ENCODE measurements at places on chromosomes 6 and 20.
A peak's percentile ranks its signal among the peaks of the same experiment; 100 is the strongest.

GRCh38 chr20:1576641-1577040 is 19.1 kb upstream of the SIRPD start:
- no peak for DNase-seq

DNA sequence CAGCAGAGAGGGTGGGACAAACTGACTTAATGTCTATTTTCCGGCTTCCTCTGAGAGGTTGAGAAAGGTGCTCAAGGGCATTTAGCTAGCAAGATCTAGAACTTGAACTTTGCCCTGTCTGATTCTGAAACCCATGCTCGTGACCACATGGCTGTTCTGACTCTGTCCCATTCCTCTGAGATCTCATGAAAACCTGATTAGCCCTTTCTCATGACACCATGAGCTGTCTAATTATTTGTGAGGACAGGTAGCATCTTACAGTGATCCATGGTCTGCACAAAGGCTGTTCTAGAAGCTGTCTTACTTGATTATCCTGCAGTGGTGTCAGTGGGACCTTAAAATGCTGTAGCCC is 89.6 kb upstream of the TOX2 start:
- no peak for DNase-seq

DNA sequence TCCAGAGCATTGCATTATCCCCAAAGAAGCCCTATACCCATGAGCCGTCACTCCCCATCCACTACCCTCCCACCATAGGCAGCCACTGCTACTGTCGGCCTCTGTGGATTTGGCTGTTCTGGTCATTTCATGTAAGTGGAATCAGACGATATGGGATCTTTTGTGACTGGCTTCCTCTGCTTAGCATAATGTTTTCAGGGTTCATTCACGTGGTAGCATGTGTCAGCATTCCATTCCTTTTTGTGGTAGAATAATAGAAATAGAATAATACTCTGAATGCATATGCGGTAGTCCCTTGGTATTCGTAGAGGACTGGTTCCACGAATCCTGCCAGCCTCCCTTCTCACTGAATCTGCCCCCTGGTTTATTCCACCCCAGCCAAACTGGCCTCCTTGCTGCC is 402.6 kb upstream of the SULF2 start:
- no peak for DNase-seq

- DNase-seq, result no peak
These were observed 11.4 kb downstream of the TEAD3 start for GRCh38 chr6:35485402-35485877.

DNA sequence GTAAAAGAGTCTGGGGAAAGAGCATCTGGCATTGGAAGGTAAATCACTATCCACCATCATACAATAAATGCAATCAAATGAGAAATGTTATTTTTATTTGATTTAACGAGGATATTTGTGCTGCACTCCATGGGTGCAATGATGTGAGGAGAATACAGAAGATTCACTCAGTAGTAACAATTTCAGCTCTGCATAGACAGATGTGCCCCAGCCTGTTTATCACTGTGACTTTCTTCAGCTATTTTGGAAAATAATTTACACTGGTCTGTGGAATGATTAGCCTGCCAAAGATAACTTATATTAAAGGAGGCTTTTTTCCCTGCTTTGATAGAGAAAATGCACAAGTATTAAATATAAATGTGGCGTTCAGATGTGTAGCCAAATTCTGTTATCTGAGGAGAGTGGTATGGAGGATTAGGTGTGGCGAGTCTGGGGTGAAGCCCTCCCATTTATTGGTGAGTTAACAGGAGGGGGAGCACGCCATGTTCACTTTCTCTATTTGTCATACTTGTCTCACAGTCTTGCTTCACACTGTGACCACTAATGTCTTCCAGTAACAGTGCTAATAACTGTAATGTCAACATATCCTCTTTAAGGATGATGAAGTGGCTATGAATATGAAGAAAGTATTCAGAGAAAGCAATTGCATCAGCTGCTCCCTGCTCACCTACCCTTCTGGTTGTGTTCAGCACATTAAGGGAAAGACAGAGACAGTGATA is 645.6 kb downstream of the MMUT start:
- DNase-seq, result no peak

GRCh38 chr6:149979293-149979692 is 15.6 kb downstream of the ULBP1 start:
- no peak for DNase-seq

DNA sequence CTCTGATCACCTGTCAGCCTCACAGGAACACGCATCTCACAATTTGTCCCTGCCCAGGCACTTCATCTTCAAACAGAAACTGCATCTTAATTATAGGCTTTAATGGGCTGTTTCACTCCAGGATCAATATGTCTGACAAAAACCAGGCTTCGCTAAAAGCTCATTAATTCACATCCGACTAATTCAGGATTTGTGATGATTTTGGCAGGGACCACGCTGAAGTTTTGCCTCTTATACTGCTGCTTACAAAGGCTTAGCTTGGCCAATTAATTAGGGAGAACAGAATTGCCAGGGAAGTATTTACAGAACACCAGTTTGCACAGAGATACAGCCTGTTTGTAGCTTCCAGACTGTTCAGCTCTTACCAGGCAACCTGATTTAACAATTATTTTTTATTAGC is 541.0 kb upstream of the SPTLC3 start:
- no peak for DNase-seq

GRCh38 chr6:81744131-81744530 is 8.3 kb downstream of the TENT5A start:
- DNase-seq, result no peak

- DNase-seq, result no peak
These were observed 232.0 kb downstream of the IBTK start for GRCh38 chr6:82015526-82015925.

- DNase-seq, result no peak
These were observed 83.5 kb downstream of the FOXO3 start for GRCh38 chr6:108644252-108644651.

DNA sequence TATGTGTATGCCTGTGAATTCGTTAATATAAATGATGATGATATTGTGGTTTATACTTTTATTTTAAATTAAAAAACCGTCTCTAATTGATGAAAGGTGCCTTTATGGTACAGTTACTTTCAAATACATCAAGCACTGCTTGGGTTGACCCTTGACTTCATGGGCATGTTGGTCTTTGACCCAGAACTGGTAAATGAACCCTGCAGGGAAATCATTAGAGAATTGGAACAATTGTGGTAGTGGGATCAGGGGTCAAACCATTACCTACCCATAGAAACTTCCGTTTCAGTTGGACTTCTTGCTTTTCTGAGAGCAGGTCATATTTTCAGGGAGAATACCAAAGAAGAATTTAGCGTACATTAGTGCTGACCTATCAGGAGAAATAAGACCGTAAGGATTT is 258.0 kb downstream of the TMEM242 start:
- no peak for DNase-seq

- DNase-seq, result no peak
These were observed 43.2 kb upstream of the ADGRF5 start for GRCh38 chr6:46964716-46965519.

DNA sequence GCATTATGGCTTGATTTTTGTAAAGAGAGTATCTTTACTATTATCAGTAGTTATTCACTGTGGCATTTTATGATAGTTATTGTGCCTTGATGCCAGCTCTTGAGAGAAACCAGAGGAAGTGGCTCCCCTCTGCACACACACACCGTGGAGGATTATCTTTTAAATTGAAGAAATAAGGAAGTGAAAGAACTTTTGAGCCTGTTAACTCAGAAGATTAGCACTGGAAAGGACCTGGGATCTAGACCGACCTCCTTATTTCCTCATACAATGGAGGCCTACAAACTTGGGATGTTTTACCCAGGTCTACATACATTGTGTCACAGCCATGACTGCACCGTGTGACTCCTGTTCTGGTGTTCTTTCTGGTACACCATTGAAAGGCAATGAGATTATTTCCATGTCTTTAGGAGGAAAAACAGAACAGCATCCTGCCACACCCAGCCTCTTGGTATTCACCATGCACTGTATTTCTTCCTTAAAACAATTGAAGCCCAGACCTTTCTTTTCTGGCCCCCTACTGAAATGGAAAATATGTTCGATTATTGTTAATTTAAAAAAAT is 40.6 kb downstream of the HECA start:
- DNase-seq, result no peak

DNA sequence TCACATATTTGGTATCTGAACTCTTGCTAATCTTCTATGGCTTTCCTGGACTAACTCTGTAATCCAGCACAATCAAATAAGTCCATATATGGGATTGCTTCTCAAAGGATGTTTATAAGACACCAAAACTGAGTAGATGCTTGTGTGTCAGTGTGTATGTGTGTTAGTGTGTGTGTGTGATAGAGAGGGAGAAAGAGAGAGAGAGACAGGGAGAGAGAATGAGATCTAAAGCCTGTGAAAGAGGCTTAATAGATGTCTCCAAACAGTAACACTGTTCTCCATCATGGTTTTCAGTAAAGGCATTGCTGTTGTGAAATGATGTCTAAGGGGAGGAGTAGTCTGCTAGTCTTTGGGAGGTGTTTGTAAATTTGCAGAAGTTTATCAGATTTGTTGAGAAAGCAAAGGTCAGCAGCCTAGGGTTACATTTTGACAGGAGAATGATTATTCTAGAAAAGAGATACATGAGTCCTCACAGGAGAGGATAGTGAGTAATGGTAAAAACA is 73.9 kb upstream of the MLIP start:
- no peak for DNase-seq

DNA sequence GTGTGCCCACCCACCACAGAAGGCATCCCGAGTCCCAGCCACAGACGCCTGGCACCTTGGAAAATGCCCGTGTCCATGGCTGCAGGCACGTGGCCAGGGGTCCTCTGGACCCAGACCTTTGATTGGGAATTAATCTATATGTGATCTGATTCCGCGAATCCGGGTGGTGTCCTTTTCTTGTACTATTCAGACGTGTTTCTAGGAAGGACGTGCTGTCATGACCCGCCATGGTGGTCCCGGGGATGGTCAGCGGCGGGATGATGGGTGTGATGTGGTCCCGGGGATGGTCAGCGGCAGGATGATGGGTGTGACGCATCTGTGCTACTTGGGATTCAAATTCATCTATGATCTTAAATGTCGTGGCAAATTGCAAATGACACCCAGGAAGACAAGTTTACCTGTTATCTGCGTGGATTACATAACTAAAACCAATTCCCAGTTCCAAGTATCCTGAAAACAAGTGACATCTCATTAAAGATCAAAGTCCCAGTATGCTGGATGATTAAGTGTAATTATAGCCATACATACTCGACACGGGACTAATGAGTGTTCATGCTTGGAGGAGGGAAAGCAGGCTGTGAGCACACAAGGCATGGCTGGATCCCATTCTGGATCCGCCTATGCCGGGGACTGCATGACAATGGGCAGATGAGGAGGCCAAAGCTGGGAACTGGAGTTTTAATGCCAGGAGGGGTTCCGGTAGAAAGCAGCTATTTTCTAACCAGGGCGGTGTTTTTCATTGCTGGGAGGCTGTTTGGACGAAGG is 256.5 kb downstream of the TAF4 start:
- DNase-seq, result no peak

DNA sequence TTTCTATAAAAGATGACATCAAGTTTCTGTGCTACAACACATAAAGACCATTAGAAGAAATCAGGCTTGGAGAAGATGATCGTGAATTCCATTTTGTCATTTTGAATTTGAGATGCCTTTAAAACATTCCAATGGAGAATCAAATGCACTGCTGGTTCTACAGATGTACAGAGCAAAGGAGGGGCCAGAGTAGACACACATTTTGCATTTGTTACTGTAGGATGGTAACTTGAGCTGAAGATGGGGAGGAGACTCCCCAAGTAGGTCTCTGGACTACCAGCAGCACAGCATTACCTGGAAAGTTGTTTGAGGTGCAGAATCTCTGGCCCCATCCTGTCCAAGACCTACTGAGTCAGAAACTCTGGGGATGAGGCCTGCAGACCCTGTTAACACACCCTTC is 121.6 kb upstream of the RALGAPA2 start:
- no peak for DNase-seq

- DNase-seq, result peak; percentile 95
These were observed 27.6 kb upstream of the SRF start for GRCh38 chr6:43143235-43144128.
